Activated naive CD8-positive, alpha-beta T cell treated with anti-CD3 and anti-CD28 coated beads, Interleukin-2, amount 10 ng/mL, durations not matched to agents 7 days and 5 days (primary cell): ENCODE measurements at places on chromosomes 16 and 17.

DNA sequence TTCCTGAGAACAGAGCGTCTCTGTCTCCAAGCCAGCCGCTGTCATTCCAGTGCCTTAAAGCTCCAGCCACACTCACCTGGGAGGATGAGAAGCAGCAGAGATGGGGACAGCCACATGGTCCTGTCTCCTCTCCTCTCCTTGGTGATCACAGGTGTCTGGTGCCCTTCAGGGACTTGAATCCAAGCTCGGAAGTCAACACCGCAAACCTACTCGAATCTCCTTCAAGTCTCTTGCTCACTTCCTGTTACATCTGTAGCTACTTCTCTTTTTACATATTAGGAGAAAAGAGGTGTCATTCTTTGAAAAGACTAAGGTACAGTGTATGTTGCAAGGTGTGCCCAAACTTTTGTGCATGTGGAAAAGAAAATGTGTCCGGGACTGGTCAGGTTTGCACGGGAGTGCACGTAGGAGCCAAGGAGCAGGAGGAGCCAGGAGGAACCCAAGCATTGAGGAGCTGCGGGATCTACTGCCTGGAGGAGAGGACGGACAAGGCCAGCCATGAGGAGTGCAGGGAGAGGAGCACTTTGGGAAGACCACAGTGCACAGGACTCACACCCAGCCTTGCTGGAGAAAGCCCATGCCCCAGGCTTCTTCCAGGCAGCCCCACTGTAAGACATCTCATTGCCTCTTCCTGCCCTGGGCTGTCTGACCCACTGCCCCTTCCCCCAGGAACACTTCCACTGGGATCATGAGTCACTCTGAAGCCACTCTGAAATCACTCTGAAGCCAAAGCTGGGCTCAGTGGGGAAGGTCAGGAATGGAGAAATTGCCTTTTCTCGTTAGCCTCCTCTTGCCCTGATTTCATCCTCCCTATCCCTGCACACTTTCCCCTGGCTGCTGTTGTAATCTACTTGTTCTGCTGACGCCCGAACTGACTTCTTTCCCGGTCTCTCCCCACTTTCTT lies at the start of gene CD300LD:
Gene CD300LD, minus strand, starts transcription at position 197 of the 904 bp plus-strand sequence. Its CDS starts 81 bp downstream, at position 116.
- no peak for DNase-seq

- no peak for DNase-seq
Measured at GRCh38 chr17:57612202-57613071, 132.7 kb downstream of the CCDC182 start.

DNA sequence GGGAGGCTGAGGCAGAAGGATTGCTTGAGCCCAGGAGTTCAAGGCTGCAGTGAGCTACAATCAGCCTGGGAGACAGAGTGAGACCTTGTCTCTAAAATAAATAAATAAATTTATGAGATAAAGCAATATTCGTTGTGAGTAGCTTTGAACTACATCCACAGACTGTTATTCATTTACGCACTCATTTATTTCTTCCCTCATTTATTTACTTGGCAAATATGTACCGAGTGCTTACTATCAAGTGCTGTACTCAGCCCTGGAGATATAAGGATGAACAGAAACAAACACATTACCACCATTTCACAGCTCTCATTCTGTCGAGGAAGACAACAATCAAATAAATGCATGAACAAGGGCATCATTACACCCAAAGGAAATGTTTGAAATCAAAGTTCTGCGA lies 24.7 kb upstream of the UMOD start:
- DNase-seq = no peak

GRCh38 chr16:65793781-65794180 lies 572.7 kb upstream of the CDH5 start:
- no peak for DNase-seq

GRCh38 chr17:2084766-2085647 lies 30.1 kb downstream of the HIC1 start:
- no peak for DNase-seq

GRCh38 chr17:14693382-14693781 lies 392.5 kb downstream of the HS3ST3B1 start:
- no peak for DNase-seq

- no peak for DNase-seq
Measured at GRCh38 chr17:38452719-38453118, 24.5 kb downstream of the ARHGAP23 start.

GRCh38 chr16:20878682-20879147 lies 21.4 kb downstream of the DCUN1D3 start:
- DNase-seq = no peak

GRCh38 chr16:73140929-73141328 lies 93.0 kb upstream of the ZFHX3 start:
- no peak for DNase-seq

- DNase-seq = no peak
Measured at GRCh38 chr17:6098050-6098822, 28.1 kb downstream of the WSCD1 start.

- DNase-seq = no peak
Measured at GRCh38 chr16:61595605-61596004, 440.6 kb downstream of the CDH8 start.

DNA sequence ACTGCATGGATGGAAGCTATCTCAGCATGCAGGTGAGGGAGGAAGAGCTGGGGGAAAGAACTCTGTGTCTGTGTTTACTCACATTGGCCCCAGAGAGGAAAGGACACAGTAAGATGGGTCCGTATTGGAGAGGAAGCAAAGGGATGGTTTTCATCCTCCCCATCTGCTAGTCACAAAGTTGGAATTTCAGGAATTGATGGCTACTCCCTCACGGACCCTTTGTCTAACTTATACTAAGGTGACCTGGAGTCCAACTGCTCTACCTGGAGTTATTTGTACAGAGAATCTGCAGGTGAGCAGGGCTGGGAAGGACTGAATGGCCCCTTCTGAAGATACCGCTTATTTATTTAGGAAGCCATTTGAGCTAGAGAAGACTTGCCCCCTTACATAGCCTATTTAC lies 55.1 kb downstream of the WNT3 start:
- no peak for DNase-seq

- no peak for DNase-seq
Measured at GRCh38 chr17:914561-914960, 65.0 kb downstream of the NXN start.

GRCh38 chr17:58315750-58316149 lies 12.8 kb downstream of the TSPOAP1 start:
- DNase-seq = no peak
